Right cardiac atrium (tissue), 5 donors: ENCODE measurements at places on chromosomes 3 and 15. TPM values are rescaled to one million over a fixed set of nuclear protein-coding genes. Genes with fewer than 3 reads are reported as not detected.

UROC1 gene
- not detected for total RNA-seq

ALDH1A3 gene
- 8.4 TPM for total RNA-seq

SHF gene
- total RNA-seq = 13.2 TPM

XCR1 gene
- 0.06 TPM for total RNA-seq

PPP1R2 gene
- total RNA-seq = 44.7 TPM
